ENCODE measurements at places on chromosomes 2 and 18.
A peak's percentile ranks its signal among the peaks of the same experiment; 100 is the strongest.

DNA sequence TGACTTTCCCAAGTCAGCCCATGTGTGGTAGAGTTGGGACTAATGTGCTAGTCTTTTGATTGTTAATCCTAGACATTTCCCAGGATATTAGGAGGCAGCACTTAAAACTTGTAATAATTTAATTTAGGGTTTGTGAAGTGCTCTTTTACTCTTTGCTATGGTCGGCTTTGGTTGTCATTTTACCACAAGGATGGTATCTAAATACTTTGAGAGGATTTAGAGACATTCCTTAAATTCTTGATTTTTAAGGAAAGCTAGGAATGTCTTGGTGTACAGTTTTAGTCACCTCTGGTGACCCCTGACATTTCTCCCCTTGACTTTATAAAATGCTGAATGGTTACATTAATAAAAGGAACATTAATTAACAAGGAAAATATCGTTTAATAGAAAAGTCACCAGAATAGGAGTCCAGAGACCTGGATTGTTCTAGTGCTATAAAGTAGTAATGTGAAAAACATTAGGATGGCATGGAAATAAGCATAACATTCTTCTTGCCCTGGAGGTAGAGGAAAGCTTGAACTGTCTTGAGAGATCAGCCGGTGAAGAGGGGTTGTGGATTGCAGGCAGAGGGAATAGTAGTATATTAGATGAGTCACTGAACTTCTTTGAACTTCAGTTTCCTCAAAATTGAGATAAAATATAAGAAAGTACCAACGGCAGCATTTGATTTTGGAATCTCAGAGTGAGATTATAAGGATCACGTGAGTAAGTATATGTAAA, 209.2 kb downstream of the MCFD2 start:
- no peak for DNase-seq

DNA sequence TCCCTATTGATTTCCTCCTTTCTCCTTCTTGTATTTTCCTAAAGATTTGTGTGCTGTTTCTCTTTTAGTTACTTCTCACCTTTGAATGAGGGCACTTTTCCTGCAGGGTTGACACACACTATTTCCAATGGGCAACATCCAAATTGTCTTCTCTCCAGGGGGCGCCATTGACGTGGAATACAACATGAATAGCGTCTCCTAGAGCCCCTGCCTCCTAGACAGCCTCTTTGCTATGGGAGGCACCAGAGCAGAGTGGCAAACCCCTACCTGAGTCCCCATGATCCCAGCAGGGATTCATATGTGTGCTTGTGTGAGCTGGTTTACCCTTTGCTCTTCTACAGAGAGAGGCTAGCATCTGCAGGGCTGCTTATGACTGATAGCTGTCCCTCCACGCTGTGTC, 61.3 kb upstream of the ITSN2 start:
- peak; percentile 12 for DNase-seq

DNA sequence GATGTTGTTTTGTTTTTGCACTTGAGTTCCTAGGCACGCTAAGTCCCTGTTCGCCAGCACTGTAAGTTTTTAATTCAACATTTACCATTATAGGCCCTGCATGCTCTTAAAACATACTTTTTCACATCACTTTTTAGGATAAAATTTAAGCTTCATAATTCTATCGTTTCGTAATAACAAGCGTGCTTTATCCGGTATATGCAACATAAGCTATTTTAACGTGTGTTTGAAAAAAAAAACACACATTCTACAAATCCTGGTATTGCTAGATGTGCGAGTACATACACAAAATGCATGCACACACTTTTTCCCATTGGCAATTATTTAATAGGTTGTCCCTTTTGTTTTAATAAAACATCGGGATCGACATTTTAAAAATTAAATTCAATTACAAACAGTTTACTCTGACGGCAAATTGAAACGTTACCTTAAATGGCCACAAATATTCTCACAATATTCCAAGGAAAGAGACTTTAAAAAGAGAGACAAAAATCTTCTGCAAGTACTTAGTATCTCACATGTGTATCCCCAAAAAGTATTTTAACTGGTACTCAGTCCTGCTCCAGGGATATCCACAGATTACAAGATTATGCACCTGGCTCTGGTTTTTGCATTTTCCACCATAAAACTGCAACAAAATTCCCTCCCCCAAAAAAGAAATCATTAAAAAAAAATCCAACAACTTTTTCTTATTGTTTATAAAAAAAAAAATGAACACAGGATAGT, 1.0 kb upstream of the TCF4 start:
- no peak for DNase-seq

DNA sequence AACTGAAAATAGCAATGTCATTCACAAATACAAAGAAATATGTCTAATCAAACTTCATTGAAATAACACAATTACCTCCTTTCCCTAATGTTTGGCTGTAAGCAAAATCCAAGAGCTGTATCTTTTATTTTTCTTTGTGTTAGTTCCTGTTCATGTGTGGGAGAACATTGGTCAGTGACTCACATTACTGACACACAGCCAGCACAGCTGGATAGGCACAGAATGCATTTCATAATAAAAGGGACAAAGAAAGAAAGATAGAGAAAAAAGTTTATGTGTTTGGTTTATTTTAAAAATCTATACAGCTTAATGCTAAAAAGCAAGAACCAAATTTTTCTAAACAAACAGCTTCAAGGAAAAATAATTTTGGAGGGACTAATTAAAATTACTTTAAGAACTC, 185.6 kb upstream of the COL3A1 start:
- DNase-seq = no peak

DNA sequence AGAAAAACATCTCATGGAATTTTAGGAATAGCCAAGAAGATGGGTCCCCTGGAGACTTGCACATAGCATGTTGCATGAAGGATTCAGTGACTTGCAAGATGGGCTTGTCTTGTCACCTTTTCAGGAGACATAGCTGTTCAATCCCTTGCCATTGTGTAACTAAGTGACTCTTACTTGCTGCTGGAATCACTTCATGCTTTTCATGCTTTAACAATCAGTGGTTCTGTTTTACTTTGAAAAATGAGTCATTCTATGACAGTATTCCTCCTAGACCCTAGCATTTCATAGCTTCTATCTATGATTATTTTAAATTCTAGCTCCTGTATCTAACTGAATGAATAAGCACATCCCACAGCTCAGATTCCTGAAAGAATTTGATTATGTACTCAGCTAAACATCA, 2.8 kb downstream of the KYNU start:
- DNase-seq = no peak

- no peak for DNase-seq
Measured at GRCh38 chr2:16186661-16187481, 246.5 kb downstream of the MYCN start.

GRCh38 chr2:241561832-241562231, 3.3 kb downstream of the BOK start:
- no peak for DNase-seq

GRCh38 chr2:45380131-45380836, 230.8 kb downstream of the SRBD1 start:
- no peak for DNase-seq

- no peak for DNase-seq
Measured at GRCh38 chr18:68956650-68957049, 158.8 kb downstream of the CCDC102B start.

Data from NCI-H510A (cell line).